ENCODE measurements at places on chromosomes 5 and 9.

DNA sequence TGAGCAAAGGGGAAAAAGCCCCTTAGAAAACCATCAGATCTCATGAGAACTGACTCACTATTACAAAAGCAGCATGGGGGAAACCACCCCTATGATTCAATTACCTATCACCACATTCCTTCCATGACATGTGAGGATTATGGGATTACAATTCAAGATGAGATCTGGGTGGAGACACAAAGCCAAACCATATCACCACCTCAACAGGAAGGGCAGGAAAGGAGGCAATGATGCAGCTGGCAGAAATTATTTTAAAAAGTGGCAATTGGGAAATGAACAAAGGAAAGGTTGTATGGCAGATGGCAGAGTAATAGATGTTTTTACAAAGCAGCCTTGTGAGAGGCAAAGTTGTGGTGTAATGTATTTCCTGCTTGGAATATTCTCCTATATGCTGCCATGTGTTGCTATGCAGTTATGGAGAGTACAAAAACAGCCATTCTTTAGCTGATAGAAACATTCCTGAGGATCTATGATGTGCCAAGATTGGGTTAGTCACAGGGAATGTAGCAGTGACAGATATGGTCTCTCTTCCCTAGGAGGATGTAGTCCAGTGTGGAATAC is 138.8 kb downstream of the SMC2 start:
- DNase-seq, result peak; percentile 74

DNA sequence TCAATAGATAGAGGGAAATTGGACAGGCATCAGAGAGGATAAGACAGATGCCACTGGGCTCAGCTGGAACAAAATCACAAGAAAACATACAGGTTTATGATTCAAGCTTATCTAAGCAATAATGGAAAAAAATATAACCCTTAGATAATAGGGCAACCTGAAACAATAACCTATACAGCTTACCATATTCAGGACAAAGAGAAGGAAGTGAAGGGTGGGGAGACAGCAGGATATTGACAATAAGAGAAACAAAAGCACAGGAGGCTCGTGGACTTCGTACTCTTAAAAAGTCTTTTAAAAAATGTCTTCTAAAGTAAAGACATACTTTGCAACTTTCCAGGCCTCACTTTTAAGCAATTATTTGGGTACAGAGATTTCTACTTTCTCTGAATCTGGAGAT is 225.3 kb downstream of the NTRK2 start:
- no peak for DNase-seq

DNA sequence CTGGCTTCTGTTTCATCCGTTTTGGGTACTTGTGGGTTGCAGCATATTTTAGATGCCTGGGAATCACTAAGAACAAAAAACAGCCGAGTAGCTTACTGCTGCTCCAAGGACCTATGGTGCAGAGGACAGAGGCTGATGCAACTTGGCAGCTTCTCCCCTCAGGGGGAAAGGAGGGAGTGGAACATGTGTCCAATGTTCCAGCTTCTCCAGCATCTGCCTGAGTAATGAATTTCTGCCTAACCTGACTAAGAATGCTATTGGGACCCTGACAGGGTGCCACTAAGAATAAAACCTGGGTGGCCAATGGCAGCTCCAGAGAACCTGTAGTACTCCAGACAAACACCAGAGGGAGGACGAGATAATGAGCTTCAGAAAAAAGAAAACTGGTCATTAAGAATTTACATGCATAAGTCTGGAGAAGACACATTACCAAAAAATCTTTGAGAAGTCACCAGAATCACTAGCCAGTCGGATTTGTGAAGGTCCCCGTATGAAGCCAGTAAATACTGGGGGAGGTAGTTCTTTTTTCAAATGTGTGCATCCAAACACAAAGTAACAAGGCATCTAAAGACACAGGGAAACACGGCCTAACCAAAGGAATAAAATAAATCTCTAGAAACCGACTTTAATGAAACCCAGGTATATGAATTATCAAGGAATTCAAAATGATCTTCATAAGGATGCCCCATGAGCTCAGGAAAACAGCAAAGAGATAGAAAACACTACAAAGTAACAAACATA is 293.5 kb downstream of the HINT1 start:
- DNase-seq, result peak; percentile 83

- no peak for DNase-seq
These were observed 651 bp downstream of the HRH2 start for GRCh38 chr5:175658299-175659145.

- no peak for DNase-seq
These were observed 91.6 kb downstream of the ROR2 start for GRCh38 chr9:91858213-91859030.

- peak; percentile 70 for DNase-seq
These were observed 181.8 kb downstream of the GADD45G start for GRCh38 chr9:89786655-89787054.

DNA sequence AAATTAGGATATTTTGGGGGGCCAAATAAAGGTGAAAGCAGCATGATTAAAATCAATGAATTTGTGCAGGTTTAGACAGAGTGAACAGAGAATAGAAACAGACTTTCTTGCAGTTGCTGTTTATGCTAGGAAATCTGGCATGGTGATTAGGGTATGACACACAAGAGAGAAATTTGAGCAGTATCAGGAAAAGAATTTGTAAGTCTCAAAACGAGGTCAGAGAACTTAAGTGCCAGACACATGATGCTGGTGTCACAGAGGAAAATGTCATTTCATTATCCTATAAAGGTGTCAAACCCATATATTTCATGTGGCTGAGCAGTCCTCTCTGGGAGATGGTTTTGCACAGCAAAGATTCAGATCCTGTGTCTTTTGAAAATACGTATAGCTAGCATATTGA is 15.7 kb downstream of the LVRN start:
- DNase-seq, result peak; percentile 83

GRCh38 chr5:851076-851475 is 290 bp upstream of the ZDHHC11 start:
- DNase-seq, result no peak

DNA sequence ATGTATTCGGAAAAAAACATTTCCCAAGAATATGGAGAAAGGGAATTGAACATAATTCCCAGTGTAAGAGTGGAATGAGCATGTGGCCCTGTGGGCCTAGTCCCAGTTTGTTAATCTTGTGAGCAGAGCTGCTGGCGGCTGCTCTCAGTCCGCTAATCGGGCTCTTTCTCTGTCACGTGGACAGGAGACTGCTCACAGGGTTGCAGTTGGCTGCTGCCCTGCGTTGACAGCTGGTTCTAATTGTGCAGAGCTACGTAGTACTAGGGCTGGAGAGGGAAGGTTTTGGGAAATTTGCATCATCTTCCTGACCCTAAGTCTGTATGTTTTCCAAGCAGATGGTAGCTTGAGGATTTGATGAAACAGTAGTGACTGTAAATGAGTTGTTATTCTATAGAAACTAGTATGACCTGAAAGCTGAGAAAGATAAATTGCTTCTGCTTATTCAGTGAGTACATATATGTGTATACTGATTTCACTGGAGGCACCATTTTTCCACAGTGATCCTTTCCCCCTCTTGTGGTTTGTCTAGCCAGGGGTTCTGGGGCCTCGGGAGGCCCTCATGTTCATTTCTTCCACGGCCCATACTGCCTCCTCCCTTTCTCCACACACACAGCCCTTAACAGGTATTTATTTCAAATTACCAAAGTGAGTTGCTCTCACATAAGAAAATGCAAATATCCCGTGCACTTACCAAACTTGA is 100.6 kb downstream of the ANGPTL2 start:
- DNase-seq, result peak; percentile 99

- no peak for DNase-seq
These were observed 16.6 kb downstream of the HNRNPH1 start for GRCh38 chr5:179606910-179607159.

GRCh38 chr5:173845321-173845720 is 42.8 kb upstream of the CPEB4 start:
- no peak for DNase-seq

DNA sequence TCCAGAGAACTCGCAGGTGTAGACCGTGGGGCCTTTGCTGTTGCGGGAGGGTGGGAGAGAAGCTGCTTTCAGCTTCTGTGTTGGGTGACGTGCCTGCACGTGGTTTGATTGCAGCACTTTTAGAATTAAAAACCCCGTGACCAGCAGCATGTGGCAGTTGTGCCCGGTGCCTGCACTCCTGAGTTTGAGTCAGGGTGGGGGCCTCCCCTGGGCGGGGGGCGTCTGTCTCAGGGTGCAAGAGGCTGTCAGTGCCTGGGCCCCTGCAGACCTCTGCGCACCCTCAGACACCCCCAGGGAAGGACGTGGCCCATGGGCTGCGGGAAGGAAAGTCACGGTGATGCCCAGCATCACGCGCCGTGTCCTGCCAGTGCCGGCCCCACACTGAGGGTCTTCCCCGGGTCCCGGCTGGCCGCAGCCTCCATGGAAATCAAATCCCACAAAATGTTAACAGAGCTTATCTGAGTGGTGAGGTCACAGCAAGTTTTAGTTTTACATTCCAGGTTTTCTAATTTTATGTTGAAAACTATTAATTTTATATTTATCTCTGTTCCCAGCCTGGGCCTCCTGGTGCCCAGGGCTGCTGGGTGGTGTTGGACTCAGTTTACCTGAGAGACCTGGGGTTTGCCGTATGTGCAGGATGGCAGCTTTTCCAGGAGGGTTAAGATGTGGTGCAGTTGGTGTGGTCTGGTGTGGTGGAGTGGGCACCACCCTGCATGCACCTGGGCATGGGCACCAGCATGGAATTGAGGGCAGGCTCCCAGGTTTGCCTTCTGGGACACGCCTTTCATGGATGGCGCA is 33.3 kb downstream of the AHRR start:
- DNase-seq, result no peak

DNA sequence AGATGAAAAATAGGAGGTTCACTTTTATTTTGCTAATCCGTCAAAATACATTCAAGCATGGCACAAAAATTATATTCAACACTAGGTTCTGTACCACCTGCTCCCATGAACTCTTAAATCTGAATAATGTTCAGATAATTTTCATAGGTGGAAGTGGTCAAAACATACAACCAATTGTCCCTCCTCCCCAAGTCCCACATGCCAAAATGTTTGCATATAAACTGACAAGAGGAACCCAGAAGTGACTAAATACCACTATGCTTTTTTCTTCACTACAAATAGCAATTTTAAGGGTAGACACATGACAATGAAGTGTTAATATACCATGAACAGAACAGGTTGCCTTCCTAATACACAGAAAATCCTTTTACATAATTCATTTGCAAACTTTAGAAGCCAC is 3.7 kb downstream of the HNRNPA0 start:
- DNase-seq, result no peak

DNA sequence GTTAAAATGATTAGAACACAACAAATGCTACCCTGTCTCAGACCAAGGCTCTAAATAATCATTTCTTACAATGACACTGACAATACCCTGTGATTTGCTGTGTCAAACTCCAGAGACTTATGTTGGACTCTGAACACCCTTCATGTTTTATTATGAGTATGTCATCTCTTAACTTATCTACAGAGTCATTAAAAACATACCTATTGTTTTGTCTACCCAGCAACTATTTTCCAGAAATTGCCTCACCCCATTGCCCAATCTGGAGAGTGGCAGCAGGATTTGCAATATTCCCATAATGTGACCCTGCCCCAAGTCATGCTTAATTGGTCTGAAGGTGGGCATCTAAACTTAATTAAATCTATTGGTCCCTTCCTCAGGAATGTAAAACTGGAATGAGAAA is 23.0 kb upstream of the KIF2A start:
- no peak for DNase-seq

DNA sequence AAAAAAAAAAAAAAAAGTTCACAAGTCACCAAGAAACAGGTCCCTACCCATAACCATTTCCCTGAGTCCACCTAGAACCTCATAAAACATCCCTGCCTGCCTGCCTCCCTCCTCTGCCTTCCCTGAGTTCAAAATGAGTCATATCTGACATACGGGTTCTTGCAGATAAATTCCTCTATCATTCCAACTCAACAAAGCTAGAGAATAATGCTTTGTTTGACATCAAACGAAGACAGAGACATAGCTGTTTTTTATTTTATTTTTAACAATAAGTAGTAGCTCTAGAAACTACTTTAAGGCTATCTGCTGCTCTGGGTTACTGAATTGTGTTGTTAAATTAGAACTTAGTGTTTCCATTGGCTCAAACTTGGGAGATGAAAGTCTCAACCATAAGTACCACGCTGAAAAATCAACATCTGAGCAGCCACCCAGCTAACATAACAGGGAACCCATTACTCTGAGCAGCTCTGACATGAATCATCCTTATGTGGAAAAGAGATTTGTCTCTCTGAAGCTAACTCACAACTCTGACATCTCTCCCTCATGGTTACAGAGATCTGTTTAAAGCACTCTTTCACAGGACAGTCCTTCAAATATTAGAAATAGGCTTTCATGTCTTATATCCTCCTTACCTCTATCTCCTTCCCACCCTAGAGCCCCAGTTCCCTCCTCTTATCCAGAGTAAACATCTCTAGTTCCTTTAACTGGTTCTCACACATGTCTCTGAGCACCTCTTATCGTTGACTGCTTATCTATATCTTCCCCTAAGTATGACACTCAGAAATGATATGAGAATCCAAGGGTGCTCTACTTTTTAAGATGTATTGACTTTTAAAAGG is 12.1 kb downstream of the TMEM245 start:
- peak; percentile 78 for DNase-seq

- peak; percentile 35 for DNase-seq
These were observed 27.7 kb upstream of the GAS1 start for GRCh38 chr9:86975036-86975435.

DNA sequence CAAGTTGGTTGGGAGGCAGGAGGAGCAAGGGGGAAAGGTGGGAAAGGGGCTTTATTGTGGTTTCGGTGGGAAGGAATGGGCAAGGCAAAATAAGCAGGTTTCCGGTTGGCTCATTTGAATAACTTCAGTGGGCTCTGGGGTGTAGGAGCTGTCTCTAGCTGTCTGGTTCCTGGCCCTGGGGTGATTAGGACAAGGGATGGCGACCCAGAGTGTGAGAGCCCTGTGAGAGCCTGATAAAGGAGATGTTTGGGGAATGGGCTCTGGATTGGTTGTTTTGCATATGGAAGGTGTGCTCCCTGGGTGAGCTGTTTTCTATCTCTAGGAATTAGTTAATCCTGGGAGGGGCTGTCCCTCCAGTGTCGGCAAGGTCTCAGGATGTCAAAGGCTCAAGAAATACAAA is 15.4 kb downstream of the ANKRD34B start:
- DNase-seq, result no peak

DNA sequence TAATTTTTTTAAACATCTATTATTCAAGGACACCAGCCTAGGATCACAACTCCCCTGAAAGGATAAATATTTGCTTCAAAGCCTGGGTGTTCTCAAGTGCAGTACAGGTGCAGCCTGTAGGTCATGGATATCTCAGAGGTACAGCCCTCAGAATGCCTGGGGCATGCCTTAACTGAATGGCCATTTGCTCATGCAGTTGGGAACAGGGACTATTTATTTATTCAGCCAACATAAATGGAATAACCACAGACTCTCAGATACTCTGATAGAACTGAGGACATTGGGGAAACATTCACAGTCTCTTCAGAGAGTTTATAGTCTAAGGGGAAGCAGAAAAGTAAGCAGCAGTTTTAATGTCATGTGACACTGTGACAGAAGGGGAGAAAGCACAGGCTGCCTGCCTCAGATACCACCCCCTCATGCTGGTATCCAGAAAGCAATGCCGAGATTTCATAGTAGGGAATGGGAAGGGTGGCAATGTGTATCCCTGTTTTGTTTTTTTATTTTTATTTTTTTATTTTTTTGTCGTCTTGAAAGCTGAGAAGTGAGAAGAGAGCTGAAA is 112.6 kb downstream of the MACIR start:
- DNase-seq, result no peak

GRCh38 chr5:38393636-38394035 is 135.3 kb downstream of the EGFLAM start:
- DNase-seq, result no peak

- no peak for DNase-seq
These were observed 16.7 kb downstream of the COL15A1 start for GRCh38 chr9:98960409-98960808.
